Activated naive CD4-positive, alpha-beta T cell (primary cell): ENCODE measurements at places on chromosomes 6 and 20.

DNA sequence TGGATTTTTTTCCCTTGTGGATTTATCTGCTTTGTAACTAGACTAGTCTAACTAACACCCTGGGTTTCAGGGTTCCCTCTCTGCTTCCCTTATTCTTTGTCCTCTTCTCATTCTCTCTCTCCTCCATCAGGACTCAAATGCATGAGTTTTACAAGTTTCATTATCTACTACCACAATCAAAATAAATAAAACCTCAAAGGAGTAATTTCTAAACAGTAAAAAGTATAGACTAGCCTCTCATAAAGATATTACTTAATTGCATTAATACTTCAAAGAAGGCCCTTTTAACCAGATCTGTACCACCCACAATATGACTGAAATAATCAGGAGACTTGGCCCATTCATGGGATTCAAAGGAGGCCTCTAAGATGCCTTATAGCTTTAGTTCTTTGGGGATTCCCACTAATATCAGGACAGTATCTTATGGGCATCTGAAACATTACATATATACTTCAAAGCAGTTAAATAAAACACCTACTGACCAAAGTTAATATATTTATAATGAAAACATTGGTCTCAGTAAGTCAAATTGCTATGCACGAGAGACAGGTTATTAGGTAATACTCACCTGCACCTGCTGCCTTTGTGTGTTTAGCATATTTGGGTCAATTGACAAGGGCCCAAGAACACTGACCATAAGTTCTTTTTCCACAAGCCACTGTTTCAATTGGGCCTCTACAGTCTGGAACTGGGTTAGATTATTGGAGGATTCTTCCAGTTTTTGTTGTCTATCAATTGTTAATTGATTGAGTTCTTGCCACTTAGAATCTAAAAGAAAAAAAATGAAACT lies 85.7 kb downstream of the DST start:
- no peak for DNase-seq

- no peak for DNase-seq
These were observed 237.0 kb downstream of the BCKDHB start for GRCh38 chr6:80343511-80343910.

- no peak for DNase-seq
These were observed 1.6 kb upstream of the CD93 start for GRCh38 chr20:23087587-23088251.

- no peak for DNase-seq
These were observed 17.5 kb downstream of the HMGN4 start for GRCh38 chr6:26555505-26556262.

GRCh38 chr6:138691595-138692057 lies 81.9 kb upstream of the CCDC28A start:
- no peak for DNase-seq

DNA sequence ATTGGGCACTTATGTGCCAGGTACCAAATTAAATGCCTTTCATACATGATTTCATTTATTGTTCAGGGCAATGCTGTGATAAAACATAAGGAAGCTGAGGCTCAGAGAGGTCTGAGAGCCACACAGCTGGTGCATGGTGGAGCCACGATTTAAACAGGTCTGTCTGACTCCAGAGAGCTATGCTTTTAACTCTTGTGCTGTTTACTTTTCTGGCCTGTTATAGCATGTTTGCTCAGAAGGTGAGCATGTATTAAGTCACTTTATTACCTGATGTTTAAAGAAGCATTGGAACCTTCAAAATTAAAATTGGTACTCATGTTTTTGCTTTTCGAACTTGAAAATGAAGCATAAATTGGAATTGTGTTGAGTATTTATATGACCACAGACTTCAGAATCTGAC lies 26.8 kb downstream of the MCM8 start:
- DNase-seq: no peak

- DNase-seq: no peak
These were observed 32.5 kb upstream of the UNC93A start for GRCh38 chr6:167258646-167259045.

- DNase-seq: no peak
These were observed 85.2 kb downstream of the PRSS35 start for GRCh38 chr6:83597511-83597910.

- DNase-seq: no peak
These were observed 104.3 kb downstream of the SLC23A2 start for GRCh38 chr20:4896971-4897497.

- no peak for DNase-seq
These were observed 1.4 kb downstream of the PLAGL2 start for GRCh38 chr20:32205843-32206759.

DNA sequence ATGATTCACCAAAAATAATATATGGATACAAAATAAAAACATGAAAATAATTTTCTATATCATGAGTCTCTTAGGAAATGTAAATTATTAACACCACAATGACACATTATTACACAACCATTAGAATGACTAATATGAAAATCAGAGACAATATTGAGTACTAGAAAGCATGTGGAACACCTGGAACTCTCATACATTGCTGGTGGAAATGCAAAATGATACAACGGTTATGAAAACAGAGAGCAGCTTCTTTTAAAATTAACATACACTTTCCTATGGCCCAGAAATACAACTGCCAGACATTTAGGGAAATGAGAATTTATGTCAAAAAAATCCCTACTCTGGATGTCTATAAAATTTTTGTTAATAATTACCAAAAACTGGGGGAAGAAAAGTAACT lies 853.3 kb upstream of the MAN1A1 start:
- DNase-seq: no peak

- no peak for DNase-seq
These were observed 64.3 kb upstream of the EPB41L1 start for GRCh38 chr20:36090223-36090622.

GRCh38 chr20:8646716-8647115 lies 422.2 kb upstream of the PLCB4 start:
- no peak for DNase-seq

GRCh38 chr6:42359021-42359420 lies 92.7 kb downstream of the TRERF1 start:
- DNase-seq: no peak

- peak; percentile 28 for DNase-seq
These were observed at the start of gene CTSZ for GRCh38 chr20:59006864-59007664. Gene CTSZ (minus strand): TSS chr20:59007254. CDS start chr20:59007128, 126 bp downstream.

GRCh38 chr6:81909981-81910900 lies 157.8 kb upstream of the TENT5A start:
- no peak for DNase-seq

GRCh38 chr6:110731898-110732297 lies 83.4 kb downstream of the CDK19 start:
- DNase-seq: no peak

- DNase-seq: no peak
These were observed 19.9 kb downstream of the GLYATL3 start for GRCh38 chr6:49519660-49520059.

- DNase-seq: no peak
These were observed 105.2 kb upstream of the CITED2 start for GRCh38 chr6:139479433-139480222.

DNA sequence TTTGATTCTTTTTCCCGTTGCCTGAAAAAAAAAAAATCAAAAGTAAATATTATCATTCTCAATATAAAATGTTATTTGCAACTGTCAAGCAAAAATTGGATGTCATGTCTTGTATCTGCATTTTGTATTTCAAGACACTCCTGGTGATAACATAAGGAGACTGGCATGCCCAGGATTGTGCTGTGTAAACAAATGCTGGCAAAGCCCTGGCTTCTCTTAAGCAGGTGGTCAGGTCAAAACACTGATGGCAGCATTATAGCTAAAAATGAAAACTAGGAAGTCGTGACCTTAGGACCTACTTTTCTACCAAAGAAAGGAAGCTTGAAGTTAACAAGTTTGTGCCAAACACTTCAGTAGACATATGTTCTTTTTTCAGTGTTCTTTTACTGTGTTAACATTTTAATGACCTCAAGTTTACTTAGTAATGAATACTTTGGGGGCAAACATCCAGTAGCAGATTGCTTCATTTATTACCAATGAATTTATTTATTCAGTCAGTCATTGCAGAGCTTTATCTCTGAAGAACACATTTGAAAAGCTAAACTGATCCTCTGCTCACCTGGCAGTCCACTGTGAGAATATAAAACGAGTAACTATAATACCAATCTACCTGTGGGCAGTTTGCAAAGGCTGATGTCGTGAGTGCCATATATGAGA lies 243.1 kb upstream of the FLRT3 start:
- DNase-seq: no peak

DNA sequence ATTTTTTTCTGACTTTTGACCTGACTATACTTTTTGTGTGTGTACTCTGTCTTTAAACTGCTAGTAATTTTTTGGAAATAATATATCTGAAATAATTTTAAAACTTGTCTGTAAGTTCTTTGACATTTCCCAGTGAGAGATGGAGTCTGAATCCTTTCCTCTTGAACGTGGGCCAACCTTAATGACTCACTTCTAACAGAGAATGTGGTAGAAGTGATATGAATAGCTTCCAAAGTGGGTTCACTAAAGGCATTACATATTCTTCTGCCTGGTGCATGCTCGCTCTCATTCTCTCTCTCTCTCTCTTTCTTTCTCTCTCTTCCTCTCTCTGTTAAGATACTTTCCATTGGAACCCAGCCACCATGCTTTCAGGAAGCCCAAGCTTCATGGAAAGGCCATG lies 108.7 kb upstream of the FERMT1 start:
- no peak for DNase-seq

DNA sequence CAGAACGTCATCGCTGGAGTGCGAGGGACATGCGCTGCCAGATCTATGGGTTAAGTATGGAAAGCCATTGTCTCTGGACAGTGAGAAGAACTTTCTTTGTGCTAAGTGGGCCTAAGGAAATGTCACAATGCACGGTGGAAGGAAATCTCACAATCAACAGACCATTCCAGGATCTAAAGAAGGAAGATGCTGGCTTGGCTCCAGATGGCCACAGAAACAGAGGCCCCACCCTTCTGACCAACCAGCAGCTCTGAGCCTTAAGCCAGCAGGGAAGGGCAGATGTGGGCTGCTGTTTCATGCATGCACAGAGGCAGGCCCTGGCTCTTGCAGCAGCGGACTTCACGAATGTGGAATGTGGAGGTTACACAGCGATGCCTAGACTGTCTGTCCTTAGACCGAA lies 156.3 kb downstream of the SOBP start:
- no peak for DNase-seq

GRCh38 chr6:115544765-115545671 lies 515.7 kb downstream of the FRK start:
- DNase-seq: no peak

DNA sequence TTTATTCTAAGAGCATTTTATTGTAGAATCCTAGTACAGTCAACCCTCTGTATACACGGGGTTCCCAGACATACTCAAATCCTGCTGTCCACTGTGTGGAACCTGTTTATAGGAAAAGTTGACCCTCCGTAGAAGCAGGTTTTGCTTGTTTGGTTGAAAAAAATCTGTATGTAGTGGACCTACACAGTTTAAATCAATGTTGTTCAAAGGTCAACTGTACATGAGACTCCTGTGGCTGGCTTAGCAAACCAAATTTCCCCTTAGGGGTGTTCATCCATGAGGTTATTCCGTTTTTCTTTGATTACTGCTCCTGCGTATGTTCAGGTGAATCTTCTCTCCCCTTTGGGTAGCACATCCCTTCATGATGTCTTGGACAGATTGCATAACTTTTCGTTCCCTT lies 387.0 kb upstream of the ZFP64 start:
- no peak for DNase-seq

GRCh38 chr20:24810676-24811407 lies 138.2 kb upstream of the CST7 start:
- no peak for DNase-seq

- DNase-seq: no peak
These were observed 41.9 kb upstream of the SDHAF4 start for GRCh38 chr6:70524721-70525286.

DNA sequence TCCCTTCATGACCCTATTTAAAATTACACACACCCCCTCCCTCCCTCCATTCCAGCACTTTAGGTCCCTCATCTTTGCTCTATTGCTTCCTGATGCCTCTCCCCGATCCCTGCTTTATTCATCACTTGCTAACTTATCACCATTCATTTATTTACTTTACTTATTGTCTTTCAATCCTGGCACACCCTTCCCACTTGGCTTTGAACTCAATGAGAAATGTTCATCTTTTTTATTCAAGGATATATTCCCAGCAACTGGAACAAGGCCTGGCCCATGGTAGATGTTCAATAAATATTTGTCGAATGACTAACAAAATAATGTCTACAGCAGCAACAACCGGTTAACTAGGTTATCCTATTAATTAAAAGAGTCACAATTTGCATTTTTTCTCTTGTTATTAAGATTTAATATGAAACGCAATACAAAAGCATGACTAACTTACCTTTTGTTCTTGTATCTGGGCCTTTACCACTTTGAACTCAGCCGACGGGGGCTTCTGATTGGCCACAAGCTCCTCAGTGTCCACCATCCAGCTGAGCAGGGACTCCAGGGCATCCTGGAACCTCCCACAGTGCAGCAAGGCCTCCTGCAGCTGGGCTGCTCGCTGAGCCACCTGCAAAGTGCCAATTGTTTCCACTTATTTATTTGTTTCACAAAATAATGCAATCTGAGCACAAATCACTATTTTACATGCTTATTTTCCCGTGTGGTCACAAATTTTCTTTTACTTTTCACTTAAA lies 107.8 kb downstream of the DST start:
- DNase-seq: no peak

GRCh38 chr6:68235326-68235784 lies 399.7 kb upstream of the ADGRB3 start:
- DNase-seq: no peak

DNA sequence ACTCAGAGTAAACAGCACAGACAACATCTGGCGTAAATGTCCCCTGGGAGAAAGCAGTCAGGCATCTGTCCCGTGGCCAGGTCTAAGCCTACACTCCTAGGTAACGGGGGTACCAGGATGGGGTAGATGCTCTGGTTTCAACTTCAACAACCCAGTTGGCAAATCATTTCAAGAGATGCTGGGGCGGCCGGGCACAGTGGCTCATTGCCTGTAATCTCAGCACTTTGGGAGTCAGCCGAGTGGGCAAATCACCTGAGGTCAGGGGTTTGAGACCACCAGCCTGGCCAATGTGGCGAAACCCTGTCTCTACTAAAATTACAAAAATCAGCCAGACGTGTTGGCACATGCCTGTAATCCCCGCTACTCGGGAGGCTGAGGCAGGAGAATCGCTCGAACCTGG lies 12.3 kb downstream of the PREX1 start:
- no peak for DNase-seq

- no peak for DNase-seq
These were observed 136.3 kb downstream of the CD109 start for GRCh38 chr6:73832313-73832712.
